ENCODE measurements at places on chromosomes 5 and 9.
A peak's percentile ranks its signal among the peaks of the same experiment; 100 is the strongest.

DNA sequence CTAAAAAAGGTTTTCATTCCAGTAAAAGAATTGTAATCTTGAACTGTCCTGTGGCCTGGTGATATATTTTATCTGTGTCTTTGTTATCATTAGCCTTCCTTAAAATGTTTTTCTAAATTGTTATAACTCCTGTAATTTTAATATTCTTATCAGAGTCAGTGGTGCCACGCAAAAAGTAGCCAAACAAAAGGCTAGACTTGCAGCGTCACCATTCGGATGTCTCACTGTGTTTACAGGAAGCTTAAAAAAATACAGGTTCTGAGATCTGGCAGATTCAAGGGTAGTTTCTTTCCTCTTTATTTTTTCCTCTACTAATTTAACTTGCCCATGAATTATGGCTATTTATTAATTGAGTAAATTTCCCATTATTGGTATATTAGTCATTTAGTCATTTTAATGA is 362.3 kb downstream of the MAT2B start:
- DNase-seq = no peak

DNA sequence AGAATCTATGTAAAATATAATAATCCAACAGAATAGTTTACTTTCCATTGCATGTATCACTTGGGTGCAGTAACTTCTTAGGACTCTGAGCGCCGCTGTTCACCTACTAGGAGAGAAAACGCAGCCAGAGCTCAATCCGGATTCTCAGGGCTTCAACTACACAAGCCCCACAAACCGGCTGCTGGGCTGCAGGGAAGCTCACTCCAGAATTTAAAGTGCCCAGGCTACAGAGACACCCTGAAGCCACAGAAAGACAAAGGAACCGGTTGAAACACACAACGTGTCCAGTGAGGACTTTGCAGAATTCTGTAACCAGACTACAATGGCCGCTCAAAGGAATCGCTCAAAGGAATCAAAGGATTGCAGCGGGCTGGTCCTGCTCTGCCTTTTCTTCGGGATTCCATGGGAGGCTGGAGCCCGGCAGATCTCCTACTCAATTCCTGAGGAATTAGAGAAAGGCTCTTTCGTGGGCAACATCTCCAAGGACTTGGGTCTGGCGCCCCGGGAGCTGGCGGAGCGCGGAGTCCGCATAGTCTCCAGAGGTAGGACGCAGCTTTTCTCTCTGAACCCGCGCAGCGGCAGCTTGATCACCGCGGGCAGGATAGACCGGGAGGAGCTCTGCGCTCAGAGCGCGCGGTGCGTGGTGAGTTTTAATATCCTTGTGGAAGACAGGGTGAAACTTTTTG is at the start of gene PCDHGA10:
Gene PCDHGA10, plus strand, starts transcription at position 134 of the 686 bp plus-strand sequence. Its CDS starts 189 bp downstream, at position 323.
- DNase-seq = peak; percentile 33

GRCh38 chr5:172074896-172075295 is 68.5 kb upstream of the FBXW11 start:
- DNase-seq = no peak

GRCh38 chr9:121452085-121452484 is 47.6 kb downstream of the GGTA1 start:
- no peak for DNase-seq
